ENCODE measurements at places on chromosomes 3 and 15. TPM values are rescaled to one million over a fixed set of nuclear protein-coding genes. Genes with fewer than 3 reads are reported as not detected.

FHIT gene
- total RNA-seq = 9.6 TPM

CYP8B1 gene
- not detected for total RNA-seq

LRRN1 gene
- total RNA-seq = 5.2 TPM

CKMT1A gene
- 1.9 TPM for total RNA-seq

MESP2 gene
- total RNA-seq = not detected

TBC1D5 gene
- total RNA-seq = 74.6 TPM

RYR3 gene
- 0.61 TPM for total RNA-seq

DPH3 gene
- total RNA-seq = 29.8 TPM

GABRA5 gene
- not detected for total RNA-seq

- no peaks in the 10 kb centered on the region for H3K27me3 ChIP-seq
- H3K36me3 ChIP-seq = peaks cover 4% of the 10 kb centered on the region
- H3K27ac ChIP-seq = no peak overlapping the region
- no peak for DNase-seq
These were observed 55.8 kb downstream of the COL6A6 start for GRCh38 chr3:130572769-130573168.

GRCh38 chr3:160622263-160623045, 54.5 kb upstream of the ARL14 start:
- H3K27ac ChIP-seq = no peak overlapping the region
- no peaks in the 10 kb centered on the region for H3K36me3 ChIP-seq
- no peaks in the 10 kb centered on the region for H3K4me1 ChIP-seq
- no peak for DNase-seq

DNA sequence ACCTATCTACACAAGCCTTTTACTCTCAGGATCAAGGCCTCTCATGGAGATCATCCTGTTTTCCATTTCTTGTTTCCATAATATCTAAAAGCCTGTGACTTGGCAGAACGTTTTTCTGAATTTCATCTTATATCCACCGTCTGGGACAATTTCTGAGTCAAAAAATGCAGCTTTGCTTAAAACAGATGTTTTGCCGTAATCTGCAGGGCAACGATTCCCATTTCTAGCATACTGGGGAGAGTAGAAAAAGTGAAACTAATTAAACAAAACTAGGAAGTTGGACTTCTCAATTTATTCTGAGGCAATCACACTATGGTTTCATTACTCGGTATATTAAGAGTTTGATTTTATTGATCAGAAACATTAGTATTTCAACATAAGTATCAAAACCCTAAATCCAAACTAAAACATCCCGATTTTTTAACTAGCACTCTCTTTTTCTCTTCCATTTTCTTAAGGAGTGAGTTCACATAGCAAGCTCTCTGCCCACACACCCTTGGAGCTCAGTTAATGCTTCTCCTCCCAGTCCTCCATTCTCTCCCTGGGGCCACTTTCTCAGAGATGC, 33.6 kb downstream of the SPATA12 start:
- H3K4me3 ChIP-seq = no peak overlapping the region
- no peak overlapping the region for H3K27ac ChIP-seq
- H3K4me1 ChIP-seq = no peaks in the 10 kb centered on the region
- H3K36me3 ChIP-seq = no peaks in the 10 kb centered on the region

DNA sequence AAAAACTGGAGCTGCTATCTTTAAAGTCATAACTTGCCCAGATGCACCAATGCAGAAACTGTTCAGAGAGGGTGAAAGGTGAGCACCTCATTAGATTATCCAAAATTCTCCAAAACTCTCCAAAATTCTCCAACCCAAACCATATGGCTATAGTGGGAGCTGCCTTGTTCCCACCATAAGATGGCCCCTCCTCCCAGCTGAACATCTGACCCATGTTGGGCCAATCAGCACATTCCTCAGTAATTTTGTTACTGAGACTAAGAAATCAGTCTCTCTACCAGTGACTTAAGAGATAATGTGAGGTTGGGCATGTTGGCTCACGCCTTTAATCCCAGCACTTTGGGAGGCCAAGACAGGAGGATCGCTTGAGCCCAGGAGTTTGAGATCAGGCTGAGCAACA, 32.8 kb downstream of the DPH3 start:
- no peak overlapping the region for H3K4me3 ChIP-seq
- DNase-seq = no peak
- H3K36me3 ChIP-seq = no peaks in the 10 kb centered on the region
- no peaks in the 10 kb centered on the region for H3K4me1 ChIP-seq
- no peak overlapping the region for H3K27ac ChIP-seq

DNA sequence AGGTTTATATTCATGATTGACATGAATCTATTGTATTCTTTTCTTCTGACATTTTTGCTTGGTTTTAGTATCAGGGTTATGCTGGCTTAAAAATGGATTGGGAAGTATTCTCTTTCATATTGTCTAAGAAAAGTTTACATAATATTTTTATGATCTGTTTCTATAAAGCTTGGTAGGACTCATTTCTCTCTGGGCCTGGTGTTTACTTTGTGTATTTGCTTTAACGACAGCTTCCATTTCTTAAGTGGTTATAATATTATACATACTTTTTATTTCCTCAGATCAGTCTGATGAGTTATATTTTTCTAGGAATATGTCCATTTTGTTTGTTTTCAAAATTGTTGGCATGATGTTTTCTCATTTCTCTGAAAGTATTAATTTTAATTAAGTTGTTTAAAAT, 117.9 kb upstream of the IL12A start:
- H3K36me3 ChIP-seq = no peaks in the 10 kb centered on the region
- peaks cover 31% of the 10 kb centered on the region for H3K4me1 ChIP-seq
- H3K4me3 ChIP-seq = no peak overlapping the region
- no peaks in the 10 kb centered on the region for H3K27me3 ChIP-seq
- DNase-seq = no peak
- H3K27ac ChIP-seq = no peak overlapping the region

DNA sequence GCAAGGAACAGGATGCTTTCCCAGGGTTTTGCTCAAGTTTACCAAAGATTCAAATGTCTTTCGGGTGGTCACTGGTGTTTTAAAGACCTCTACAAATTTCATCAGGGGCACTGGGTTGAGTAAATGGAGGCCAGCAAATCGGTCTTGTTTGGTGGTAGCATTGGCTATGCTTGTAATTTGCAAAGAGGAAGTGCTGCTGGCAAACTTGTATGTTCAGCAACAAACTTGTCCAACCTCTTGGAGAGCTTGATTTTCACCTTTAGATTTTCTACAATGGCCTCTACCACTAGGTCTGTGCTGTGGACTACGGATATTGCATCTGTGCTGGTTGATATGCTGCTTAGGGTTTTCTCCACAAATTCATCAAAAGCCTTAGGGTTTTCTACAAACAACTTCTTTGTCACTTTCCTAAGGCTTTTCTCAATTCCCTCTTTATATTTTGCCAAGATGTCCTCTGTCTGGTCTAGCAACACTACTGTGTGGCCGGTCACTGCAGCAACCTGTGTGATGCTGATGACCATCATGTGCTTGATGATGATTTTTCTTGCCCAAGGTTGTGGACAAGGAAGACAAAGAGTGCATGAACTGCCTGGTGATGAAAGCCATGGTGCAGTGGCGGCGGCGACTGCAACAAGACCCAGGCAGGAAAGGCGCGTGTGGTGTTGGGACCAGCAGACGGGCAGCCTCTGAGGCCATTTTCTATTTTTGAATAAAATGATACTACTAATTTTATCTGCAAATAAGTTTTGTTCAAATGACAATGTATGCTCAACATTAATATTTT, 50.8 kb downstream of the RFX7 start:
- no peaks in the 10 kb centered on the region for H3K4me1 ChIP-seq
- H3K27me3 ChIP-seq = no peaks in the 10 kb centered on the region
- no peak overlapping the region for H3K4me3 ChIP-seq
- no peaks in the 10 kb centered on the region for H3K36me3 ChIP-seq

DNA sequence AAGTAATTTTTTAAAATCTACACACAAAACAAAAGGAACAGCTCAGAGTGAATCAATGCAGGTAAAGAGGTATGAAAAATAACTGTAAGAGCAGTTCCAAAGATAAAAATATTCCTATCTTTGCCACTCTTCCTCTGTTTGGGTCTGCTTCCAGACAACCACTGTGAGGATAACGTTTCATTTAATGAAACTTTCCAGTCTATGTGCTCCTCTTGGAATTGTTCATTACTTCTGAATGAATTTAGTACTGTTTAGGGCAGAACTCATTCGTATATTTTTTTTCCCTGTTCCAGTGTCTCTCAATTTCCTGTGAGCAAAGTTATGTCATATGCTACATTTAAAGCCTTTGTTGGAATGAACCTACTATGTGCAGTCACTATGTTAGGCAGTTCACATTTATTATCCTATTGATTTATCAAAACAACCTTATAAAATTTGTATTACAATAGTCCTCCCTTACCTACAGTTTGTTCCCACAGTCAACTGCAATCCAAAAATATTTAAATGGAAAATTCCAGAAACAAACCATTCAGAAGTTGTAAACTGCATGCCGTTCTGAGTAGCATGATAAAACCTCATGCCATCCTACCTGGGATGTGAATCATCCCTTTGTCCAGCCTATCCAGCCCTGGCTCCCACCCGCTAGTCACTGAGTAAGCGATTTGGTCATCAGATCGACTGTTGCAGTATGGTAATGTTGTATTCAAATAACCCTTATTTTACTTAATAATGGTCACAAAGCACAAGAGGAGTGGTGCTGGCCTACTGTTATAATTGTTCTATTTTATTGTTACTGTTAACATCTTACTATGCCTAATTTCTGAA, 98.1 kb downstream of the TMCC1 start:
- peak overlapping the region; percentile 56 for H3K27ac ChIP-seq
- H3K4me3 ChIP-seq = no peak overlapping the region
- no peaks in the 10 kb centered on the region for H3K27me3 ChIP-seq
- no peak for DNase-seq
- no peaks in the 10 kb centered on the region for H3K36me3 ChIP-seq

GRCh38 chr3:49785565-49786356, 581 bp downstream of the IP6K1 start:
- peak overlapping the region; percentile 72 for H3K4me3 ChIP-seq
- peak overlapping the region; percentile 86 for H3K27ac ChIP-seq
- no peak for DNase-seq

- no peak overlapping the region for H3K4me3 ChIP-seq
- no peak for DNase-seq
- H3K36me3 ChIP-seq = no peaks in the 10 kb centered on the region
- peaks cover 3% of the 10 kb centered on the region for H3K27me3 ChIP-seq
- H3K27ac ChIP-seq = no peak overlapping the region
These were observed 37.4 kb downstream of the SYN2 start for GRCh38 chr3:12041446-12042041.

DNA sequence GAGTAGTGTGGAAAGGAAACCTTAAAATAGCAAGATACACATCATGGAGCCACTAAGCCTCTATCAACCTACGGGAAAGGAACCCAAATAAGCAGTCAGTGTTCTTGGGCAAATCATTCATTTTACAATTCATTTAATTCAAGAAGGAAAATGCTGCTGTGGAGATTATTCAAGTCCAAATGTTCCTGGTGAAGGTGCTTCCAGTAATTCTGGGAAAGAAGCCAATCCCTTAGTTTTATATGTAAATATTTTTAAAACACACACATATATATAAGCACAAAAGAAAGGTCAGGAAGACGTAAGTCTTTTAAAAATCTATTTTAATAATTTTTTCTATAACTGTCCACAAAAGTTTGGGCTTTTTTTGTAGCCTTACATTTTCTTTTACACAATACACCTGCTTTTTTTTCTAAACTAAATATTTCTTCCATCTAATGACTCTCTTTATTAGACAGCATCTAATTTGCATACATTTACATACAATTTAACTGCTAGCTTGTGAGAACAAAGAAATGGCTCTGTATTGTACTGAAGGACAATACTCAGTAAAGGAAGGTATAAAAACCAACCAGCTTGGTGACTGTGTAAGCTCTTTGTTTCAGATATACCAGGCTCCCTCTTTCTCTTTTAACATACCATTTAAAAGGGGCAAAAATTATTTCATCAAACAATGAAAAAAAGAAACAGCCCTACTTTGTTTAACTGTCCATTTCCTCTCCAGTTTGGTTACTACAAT, 269.5 kb downstream of the ZBTB20 start:
- no peak overlapping the region for H3K27ac ChIP-seq
- H3K4me3 ChIP-seq = no peak overlapping the region
- H3K4me1 ChIP-seq = peaks cover 15% of the 10 kb centered on the region
- no peak for DNase-seq

DNA sequence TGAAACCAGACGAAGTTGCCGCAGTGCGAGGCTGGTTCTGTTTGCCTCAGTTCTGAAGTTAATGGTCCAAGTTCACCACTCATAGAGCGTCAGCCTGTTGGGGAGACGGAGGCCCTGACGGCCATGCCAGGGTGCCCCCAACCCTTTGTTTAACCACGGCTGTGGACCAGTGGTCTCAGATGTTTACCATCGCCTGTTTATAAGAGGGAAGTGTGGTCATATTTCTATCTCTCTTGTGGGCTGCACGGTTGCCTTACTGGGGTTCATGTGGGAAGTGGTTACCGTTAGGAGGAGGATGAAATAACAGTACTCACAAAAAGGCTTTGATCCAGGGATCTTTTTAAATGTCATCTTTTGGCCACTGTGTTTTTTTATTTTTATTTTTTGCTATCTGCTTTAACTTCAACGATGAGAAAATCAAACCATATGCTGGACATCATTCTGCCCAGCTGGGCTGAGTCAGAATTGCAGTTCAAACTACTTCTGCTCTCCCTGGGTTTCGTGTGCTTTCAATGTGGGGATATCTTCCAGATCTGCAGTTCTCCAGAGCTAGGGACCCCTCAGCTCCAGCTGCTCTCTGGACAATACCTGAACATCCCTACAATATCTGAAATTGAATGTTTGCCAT, 17.8 kb downstream of the SMAD3 start:
- H3K27me3 ChIP-seq = no peaks in the 10 kb centered on the region
- peaks cover 94% of the 10 kb centered on the region for H3K4me1 ChIP-seq
- peak overlapping the region; percentile 74 for H3K27ac ChIP-seq
- no peak for DNase-seq
- no peaks in the 10 kb centered on the region for H3K36me3 ChIP-seq

DNA sequence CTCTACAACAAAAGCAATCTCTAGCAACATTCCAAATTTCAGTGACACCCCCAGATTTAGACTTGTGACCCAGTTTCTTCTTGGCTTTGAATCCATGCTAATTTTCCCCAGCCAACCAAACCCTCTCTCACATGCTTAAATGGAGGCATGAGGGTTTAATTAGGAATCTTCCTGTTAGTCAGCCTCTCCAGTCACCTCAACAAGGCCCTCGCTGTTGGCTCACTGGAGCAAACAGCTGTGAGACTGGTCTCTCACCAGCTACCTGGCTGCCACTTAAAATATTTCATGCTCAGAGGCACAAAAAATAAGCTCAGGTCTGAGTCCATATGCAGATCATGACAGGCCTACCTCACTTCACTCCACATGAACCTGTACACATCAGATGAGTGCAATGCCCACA, 630.4 kb upstream of the ADAMTS9 start:
- H3K4me3 ChIP-seq = no peak overlapping the region
- H3K27me3 ChIP-seq = no peaks in the 10 kb centered on the region
- DNase-seq = no peak
- H3K4me1 ChIP-seq = no peaks in the 10 kb centered on the region
- H3K27ac ChIP-seq = no peak overlapping the region

DNA sequence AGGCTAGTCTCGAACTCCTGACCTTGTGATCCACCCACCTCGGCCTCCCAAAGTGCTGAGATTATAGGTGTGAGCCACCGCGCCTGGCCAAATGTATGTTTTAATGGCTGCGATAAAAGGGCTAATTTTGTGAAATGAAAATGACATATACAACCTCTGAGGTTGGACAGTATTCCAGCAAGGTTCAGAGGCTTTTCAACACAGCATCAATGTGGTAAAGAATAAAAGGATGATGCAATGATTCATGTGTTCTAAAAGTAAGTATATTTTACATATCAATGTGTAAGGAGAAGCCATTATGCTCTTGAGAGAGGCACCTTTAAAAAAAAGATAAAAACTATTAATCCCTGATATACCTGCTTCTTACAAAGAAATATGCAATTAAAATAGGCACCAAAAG, 6.7 kb downstream of the SLTM start:
- H3K36me3 ChIP-seq = peaks cover 35% of the 10 kb centered on the region
- DNase-seq = no peak
- H3K27ac ChIP-seq = no peak overlapping the region
- H3K4me1 ChIP-seq = peaks cover 33% of the 10 kb centered on the region
- no peaks in the 10 kb centered on the region for H3K27me3 ChIP-seq
- H3K4me3 ChIP-seq = no peak overlapping the region
